Progenitor cell of endocrine pancreas (in vitro differentiated cells): ENCODE measurements at places on chromosomes 16 and 17. TPM values are rescaled to one million over a fixed set of nuclear protein-coding genes. Genes with fewer than 3 reads are reported as not detected.
A peak's percentile ranks its signal among the peaks of the same experiment; 100 is the strongest.

GRCh38 chr16:78200023-78200389 lies 100.6 kb downstream of the WWOX start:
- DNase-seq = no peak
- peaks cover 5% of the 10 kb centered on the region for H3K36me3 ChIP-seq
- H3K27me3 ChIP-seq = no peaks in the 10 kb centered on the region

GRCh38 chr17:81884968-81885367 lies 6.4 kb downstream of the ALYREF start:
- H3K4me1 ChIP-seq = no peaks in the 10 kb centered on the region
- H3K27ac ChIP-seq = peak overlapping the region; percentile 45
- peaks cover 18% of the 10 kb centered on the region for H3K36me3 ChIP-seq
- H3K27me3 ChIP-seq = no peaks in the 10 kb centered on the region
- DNase-seq = no peak

GRCh38 chr17:16442594-16443510 lies 27.5 kb downstream of the TRPV2 start:
- peak overlapping the region; percentile 86 for H3K27ac ChIP-seq
- H3K27me3 ChIP-seq = no peaks in the 10 kb centered on the region
- peaks cover 39% of the 10 kb centered on the region for H3K4me1 ChIP-seq
- DNase-seq = no peak
- peaks cover 19% of the 10 kb centered on the region for H3K36me3 ChIP-seq

The MYH8 gene
- total RNA-seq = not detected in 2 replicates

The CAPNS2 gene
- total RNA-seq = not detected in 2 replicates

The ARHGDIG gene
- 6.0 and 6.5 TPM in 2 replicates for total RNA-seq

The ABHD15 gene
- 5.3 and 5.4 TPM in 2 replicates for total RNA-seq

DNA sequence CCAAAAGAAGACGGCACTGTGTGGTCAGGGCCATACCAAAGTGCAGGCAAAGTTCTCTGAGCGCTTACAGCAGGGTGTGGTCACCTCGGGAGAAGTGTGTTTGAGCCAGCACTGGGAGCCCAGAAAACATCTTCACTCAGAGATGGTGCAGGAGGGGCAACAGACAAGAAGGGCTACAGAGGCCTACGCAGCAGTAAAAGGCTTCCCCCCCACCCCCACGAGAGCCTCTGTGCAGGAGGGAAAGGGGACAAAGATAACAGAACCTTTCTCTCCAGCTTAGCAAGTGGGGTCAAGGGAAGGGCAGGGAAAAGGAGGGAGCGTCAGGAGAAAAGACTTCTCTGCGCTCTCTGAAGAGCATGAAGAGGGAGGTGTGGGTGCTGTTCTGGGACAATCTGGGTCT lies 2.8 kb downstream of the VAT1 start:
- H3K27me3 ChIP-seq = no peaks in the 10 kb centered on the region
- peak overlapping the region; percentile 93 for H3K27ac ChIP-seq
- no peak for DNase-seq
- H3K4me1 ChIP-seq = peaks cover 30% of the 10 kb centered on the region
- H3K4me3 ChIP-seq = peak overlapping the region; percentile 95

DNA sequence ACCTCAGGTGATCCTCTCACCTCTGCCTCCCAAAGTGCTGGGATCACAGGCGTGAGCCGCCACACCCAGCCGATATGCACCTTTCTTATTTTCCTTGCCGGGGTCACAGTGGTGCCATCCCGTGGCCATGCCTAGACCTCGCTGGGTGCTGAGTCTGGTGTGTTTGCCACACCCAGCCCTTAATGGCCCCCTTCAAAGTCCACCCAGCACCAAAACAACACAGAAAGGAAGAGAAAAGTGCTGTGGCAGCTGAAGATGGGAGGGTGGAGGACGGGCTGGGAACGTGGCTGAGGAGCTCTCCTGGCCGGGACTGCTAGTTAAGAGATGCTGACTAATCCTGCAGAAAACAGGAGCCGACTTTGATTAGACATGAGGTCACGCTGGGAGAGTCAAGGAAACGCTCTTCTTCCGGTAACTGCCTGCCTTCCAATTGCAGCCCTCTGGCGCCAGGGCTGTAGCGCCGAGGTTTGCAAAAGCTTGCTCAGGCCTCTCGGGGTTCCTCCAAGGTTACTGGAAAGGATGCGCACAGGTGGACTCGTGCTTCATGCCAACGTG lies 10.9 kb downstream of the SLC43A2 start:
- peaks cover 2% of the 10 kb centered on the region for H3K36me3 ChIP-seq
- peaks cover 12% of the 10 kb centered on the region for H3K4me1 ChIP-seq
- H3K4me3 ChIP-seq = no peak overlapping the region
- H3K27me3 ChIP-seq = no peaks in the 10 kb centered on the region
- no peak overlapping the region for H3K27ac ChIP-seq

- H3K36me3 ChIP-seq = peaks cover 8% of the 10 kb centered on the region
- H3K4me3 ChIP-seq = no peak overlapping the region
- H3K27ac ChIP-seq = peak overlapping the region; percentile 59
Observed at GRCh38 chr16:4345836-4346781, 5.0 kb downstream of the PAM16 start.

GRCh38 chr16:81181013-81181720 lies 57.3 kb upstream of the BCO1 start:
- peak overlapping the region; percentile 93 for H3K27ac ChIP-seq
- peak; percentile 19 for DNase-seq
- no peaks in the 10 kb centered on the region for H3K36me3 ChIP-seq
- peaks cover 5% of the 10 kb centered on the region for H3K4me1 ChIP-seq
- H3K27me3 ChIP-seq = no peaks in the 10 kb centered on the region

GRCh38 chr16:73289232-73289631 lies 241.3 kb upstream of the ZFHX3 start:
- H3K4me3 ChIP-seq = no peak overlapping the region
- H3K27ac ChIP-seq = no peak overlapping the region
- no peaks in the 10 kb centered on the region for H3K36me3 ChIP-seq
- no peaks in the 10 kb centered on the region for H3K4me1 ChIP-seq
- DNase-seq = no peak
- peaks cover 47% of the 10 kb centered on the region for H3K27me3 ChIP-seq
